Vagina (tissue), 2 donors: ENCODE measurements at places on chromosomes 1 and 21. TPM values are rescaled to one million over a fixed set of nuclear protein-coding genes. Genes with fewer than 3 reads are reported as not detected.

GRCh38 chr1:173276922-173277800 lies 70.0 kb upstream of the TNFSF4 start:
- no peak for DNase-seq

The SPRR3 gene
- 1,163 TPM for total RNA-seq

GRCh38 chr1:89670163-89670562 lies 37.2 kb downstream of the LRRC8C start:
- no peak for DNase-seq

GRCh38 chr1:18915341-18915740 lies 13.0 kb upstream of the ALDH4A1 start:
- no peak for DNase-seq

The GJA9 gene
- total RNA-seq, result not detected

The PCBP3 gene
- 4.9 TPM for total RNA-seq

The CHML gene
- 11.3 TPM for total RNA-seq

The CLDN17 gene
- total RNA-seq, result 2.2 TPM
